AML-193 (cell line): ENCODE measurements at places on chromosomes 5 and 9.

GRCh38 chr5:143213851-143214363 is 189.6 kb downstream of the NR3C1 start:
- DNase-seq = no peak

- no peak for DNase-seq
Observed at GRCh38 chr9:69307446-69308205, 17.4 kb upstream of the ENTREP1 start.

- no peak for DNase-seq
Observed at GRCh38 chr5:42991404-42992087, 48.6 kb downstream of the ANXA2R start.

GRCh38 chr9:99259231-99259918 is 37.3 kb downstream of the SEC61B start:
- no peak for DNase-seq

GRCh38 chr5:167864801-167865200 is 426.6 kb upstream of the WWC1 start:
- no peak for DNase-seq

DNA sequence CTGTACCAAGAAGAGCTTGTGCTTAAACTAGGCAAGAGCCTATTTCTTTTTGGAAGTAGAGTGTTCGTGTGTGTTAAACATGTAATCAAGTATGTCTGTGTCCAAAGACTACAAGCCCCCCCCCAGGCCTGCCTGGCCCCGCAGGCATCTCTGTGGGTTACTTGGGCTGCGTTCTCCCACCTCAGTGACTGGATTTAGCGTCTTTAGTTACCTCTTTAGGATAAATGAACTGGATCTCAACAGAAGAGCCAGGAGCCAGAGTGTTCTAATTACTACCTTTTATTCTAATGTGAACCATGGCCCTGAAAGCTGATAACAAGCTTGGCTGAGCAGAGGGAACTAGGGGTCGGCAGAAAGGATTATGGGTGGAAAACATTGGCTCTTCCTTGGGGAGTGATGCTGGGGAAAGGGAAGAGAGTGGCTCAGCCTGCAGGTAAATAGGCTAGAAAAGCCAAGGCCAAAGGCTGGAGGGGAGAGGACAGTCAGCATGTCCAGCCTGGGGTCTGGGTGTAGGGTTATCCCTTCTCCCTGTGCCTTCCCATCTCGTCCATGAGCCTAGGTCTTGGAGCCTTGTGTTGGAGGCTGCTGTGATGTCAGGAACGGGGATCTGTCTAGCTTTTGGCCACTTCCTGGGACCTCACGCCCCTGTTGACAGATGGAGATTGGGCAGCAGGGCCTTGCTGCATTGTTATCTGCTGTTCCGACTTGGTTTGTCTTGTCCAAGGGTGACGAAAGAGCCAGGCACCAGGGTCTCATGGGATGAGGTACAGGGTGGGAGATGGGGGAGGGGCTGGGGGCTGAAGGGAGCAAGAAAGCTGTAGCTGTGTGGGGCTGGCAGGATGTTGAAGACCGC is 11.1 kb downstream of the CD74 start:
- no peak for DNase-seq
